HepG2 (cell line): ENCODE measurements at places on chromosomes 16 and 17.

GRCh38 chr16:59975953-59976352, 1241.8 kb upstream of the GOT2 start:
- H3K27me3 ChIP-seq = no peaks in the 10 kb centered on the region
- H3K4me1 ChIP-seq = no peaks in the 10 kb centered on the region
- no peaks in the 10 kb centered on the region for H3K36me3 ChIP-seq
- no peak overlapping the region for H3K27ac ChIP-seq

DNA sequence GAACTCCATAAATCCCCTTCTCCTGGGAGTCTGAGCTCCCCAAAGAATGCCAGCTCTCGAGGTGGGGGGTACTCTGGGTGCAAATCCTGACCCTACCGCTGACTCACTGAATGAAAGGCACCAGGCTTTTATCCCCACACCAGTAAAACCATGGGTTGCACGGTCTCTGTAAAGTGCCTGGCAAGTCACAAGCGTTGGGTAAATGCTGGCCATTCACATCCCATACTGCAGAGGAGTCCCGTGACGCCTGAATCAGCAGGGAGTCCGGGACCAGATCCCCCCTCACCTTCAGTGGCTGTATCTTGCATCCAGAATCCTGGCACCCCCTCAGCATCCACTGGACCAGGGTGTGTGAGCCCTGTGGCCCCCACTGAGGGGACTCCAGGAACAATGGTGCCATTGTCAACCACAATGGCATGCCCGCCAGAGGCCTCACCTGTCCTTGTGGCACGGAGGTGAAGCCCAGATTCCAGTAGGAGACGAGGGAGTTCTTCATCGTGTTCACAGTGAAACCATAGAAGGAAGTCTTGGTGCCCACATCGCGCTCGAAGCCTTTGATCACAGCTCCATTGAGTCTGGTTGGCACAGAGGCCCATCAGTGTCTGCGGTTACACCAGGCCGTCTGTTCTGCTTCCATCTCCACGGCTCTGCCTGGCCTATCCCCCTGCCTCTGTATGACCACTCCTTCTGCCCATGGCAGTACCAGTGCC, 13.3 kb downstream of the ST6GALNAC2 start:
- no peak overlapping the region for H3K27ac ChIP-seq
- H3K36me3 ChIP-seq = no peaks in the 10 kb centered on the region
- no peak overlapping the region for H3K4me3 ChIP-seq
- H3K27me3 ChIP-seq = no peaks in the 10 kb centered on the region

- H3K27me3 ChIP-seq = no peaks in the 10 kb centered on the region; the same call in 2 of the 3 replicates
- no peak for DNase-seq
- no peak overlapping the region for H3K27ac ChIP-seq
- no peak overlapping the region for H3K4me3 ChIP-seq
- peaks cover 24% of the 10 kb centered on the region; the same call in 2 of the 3 replicates for H3K36me3 ChIP-seq
These were observed 1.4 kb downstream of the RHBDL1 start for GRCh38 chr16:676913-677312.

DNA sequence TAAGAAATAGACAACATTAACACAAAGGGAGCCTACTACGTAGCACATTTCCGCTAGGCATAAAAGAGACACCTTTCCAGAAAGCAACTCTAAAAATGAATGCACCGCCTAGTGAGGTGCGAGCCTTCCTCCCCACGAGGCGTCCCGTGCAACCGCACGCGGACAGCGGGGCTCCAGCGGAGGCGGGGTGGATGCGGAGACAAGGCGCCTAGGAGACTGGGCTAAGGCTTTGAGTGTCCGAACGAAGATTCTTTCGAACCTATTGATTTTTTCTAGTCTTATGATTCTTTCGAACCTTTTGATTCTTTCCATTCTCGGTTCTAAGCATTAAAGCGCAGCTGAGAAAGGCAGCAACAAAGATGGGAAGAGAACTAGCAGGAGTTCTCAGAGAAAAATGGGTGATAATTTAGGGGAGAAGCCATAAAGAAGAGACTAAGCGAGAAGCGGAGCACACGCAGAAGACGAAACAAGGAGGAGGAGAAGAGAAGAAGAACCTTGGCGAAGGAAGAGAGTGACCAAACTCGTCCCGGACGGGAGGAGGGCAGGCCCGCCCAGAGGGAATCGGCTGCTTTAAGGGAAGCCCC, 394 bp upstream of the CPD start:
- H3K36me3 ChIP-seq = no peaks in the 10 kb centered on the region
- no peak for DNase-seq
- no peaks in the 10 kb centered on the region for H3K27me3 ChIP-seq
- peaks cover 59% of the 10 kb centered on the region for H3K4me1 ChIP-seq

DNA sequence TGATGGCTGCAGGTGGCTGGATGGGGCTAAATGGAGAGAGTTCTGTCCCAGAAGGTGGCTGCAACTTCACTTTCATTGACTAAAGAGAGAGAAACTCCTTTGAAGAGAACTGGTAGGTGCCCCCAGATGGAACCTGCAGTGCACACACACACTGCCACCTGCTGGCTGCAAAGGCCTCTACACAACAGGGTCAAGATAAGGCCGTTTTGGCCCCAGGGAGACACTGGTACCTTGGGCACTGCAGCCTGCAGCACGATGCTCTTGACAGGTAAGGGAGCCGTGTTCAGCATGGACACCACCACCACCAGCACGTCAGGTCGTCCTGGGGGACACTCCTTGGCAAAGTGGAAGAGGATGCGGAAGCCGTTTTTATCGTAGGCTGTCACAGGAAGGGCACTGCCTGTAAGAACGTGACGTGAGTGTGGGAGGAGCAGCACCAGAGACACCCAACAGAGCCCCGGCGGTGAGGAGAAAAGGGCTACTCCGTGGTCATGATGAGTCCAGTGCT, 22.7 kb downstream of the GGA3 start:
- no peak overlapping the region for H3K4me3 ChIP-seq
- no peak overlapping the region for H3K27ac ChIP-seq
- H3K4me1 ChIP-seq = no peaks in the 10 kb centered on the region
